Spinal cord (tissue), 10 donors: ENCODE measurements at places on chromosomes 5 and 9. TPM values are rescaled to one million over a fixed set of nuclear protein-coding genes. Genes with fewer than 3 reads are reported as not detected.

Gene PRDM9
- not detected for total RNA-seq

Gene PTPDC1
- 27.0 TPM for total RNA-seq

GRCh38 chr9:35341021-35341420 lies 148.9 kb upstream of the RUSC2 start:
- DNase-seq, result no peak

GRCh38 chr9:82334286-82334685 lies 345.7 kb downstream of the SPATA31D1 start:
- no peak for DNase-seq

DNA sequence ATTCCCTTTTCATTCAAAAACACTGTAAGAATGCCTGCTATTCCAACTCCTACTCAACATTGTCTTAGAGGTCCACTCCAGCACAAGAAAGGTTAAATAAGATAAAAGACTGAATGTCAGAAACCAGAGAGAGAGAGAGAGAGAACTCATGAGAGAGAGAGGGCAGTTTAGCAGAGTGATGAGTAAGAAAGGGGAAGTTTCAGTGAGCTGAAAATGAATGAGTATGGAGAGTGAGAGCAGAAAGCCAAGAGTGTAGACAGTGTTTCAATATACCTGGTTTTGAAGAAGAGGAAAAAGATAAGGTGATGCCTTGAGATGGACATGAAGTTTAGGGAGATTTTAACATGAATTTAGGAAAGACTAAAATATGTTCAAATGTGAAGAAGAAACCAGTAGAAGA lies 528.0 kb upstream of the SEMA6A start:
- DNase-seq, result no peak
